D721Med (cell line): ENCODE measurements at places on chromosomes 12 and 14.

GRCh38 chr12:83040339-83040738 is 353.6 kb downstream of the TMTC2 start:
- no peak for DNase-seq

DNA sequence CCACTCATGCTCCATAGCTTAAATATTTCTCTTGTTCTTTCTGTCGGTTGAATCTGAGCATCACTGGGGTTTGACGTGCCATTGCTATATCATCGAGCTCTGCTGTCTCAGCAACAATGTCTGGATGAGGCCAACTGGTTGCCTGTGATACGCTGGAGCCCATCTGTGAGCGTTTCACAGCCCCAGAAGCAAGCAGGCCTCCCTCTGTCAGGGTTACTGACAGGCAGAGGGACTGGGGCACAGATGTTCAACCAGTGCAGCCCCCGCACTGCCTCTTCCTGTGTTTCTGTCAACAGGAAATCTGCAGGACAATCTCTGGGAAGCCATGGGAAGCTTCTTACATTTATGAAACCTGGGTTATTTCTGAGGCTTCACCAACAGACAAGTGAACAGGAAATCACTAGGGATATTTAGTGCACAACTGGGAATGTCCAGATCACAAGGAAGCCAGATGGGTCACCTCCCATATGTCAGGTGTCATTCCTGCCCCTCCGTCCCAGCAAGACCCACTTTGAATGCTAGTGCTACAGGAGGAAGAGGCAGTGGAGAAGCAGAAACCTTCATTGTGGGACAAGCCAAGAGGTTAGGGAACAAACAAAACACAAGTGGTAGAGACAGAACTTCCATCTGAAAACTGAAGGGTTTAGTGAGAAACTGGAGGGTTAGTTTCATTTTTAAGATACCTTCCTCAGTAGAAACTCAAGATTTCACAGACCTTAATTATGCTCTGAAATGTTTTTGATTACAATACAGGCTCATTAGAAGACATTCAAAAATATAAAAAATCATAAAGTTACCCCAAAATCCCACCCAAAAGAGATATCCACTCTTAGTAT is 24.1 kb downstream of the DMAC2L start:
- DNase-seq: peak; percentile 27

DNA sequence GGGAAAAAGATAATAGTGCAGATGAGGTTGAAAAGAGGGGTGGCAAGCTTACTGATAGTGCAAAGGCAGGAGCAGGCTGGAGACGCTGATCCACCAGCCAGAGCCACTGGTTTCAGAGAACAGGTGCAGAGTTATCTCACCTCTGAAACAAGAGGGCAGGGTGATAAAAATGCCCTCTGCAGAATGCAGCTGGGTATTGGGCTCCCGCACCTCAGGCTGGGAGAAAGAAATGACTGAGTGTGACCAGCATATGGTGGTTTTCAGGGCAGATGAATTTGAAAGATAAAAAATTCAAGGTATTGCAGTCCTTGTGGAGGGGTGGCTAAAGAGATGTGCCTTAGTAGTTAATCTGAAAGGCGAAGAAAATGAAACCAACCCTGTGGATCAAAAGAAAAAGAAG is 2.9 kb upstream of the TMEM30B start:
- no peak for DNase-seq

- no peak for DNase-seq
These were observed 15.4 kb upstream of the UBC start for GRCh38 chr12:124929649-124930419.

DNA sequence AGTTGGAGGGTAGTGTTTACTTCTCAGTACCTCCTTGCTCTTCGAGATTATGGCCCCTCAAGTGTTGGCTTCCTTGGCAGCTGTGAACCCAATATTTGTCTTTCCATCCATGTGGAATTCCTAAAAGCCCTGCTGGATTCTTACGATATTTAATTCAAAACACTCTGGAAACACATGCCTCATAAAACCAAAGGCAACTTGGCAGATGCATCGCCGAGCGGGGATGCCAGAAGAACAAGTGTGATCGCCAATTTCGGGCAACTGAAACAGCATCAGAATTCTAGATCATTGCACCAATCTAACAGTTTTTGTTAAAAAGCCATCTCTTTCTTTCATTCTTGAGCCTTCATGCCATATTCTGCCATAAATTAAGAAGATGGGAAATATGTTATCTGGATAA is 934.4 kb downstream of the AACS start:
- DNase-seq: no peak

DNA sequence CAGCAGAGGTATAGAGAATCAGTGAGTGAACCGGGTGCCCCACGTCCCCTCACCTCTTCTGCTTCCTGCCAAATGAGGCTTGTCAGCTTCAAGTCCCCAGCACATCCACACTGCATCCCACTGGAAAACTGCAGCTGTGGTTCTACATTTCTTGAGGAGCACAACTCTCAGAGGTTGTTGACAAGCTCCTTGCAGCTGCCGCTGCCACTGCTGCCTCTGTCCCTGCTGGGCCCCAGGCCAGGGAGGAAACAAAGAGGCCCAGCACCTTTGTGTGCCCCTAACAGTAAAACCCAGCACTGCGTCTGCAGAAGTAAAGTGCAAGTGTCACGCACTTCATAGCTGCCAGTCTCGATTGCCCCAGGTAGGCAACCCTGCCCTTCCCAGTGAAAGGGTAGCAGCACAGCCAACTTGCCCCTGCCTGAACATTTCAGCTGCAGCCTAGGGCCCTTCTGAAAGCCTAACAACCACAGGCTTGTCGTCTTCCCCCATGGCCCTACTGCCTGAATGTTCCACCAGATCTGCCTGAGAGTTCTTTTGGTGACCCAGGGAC is 1162.1 kb upstream of the USP15 start:
- no peak for DNase-seq

DNA sequence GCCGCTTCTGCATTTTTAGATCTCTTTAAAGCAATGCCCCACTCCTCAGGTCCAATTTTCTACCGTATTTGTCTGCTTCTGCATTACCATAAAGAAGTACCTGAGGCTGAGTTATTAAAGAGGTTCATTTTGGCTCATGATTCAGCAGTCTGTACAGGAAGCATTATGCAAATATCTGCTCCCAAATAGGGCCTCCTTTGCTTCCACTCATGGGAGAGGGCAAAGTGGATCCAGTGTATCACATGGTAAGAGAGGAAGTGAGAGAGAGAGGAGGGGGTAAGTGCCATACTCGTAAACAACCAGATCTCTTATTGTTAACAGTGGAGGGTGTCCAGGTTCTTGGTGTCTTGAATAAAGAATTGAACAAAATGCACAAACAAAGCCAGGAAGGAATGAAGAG is 316.1 kb upstream of the SEL1L start:
- no peak for DNase-seq

DNA sequence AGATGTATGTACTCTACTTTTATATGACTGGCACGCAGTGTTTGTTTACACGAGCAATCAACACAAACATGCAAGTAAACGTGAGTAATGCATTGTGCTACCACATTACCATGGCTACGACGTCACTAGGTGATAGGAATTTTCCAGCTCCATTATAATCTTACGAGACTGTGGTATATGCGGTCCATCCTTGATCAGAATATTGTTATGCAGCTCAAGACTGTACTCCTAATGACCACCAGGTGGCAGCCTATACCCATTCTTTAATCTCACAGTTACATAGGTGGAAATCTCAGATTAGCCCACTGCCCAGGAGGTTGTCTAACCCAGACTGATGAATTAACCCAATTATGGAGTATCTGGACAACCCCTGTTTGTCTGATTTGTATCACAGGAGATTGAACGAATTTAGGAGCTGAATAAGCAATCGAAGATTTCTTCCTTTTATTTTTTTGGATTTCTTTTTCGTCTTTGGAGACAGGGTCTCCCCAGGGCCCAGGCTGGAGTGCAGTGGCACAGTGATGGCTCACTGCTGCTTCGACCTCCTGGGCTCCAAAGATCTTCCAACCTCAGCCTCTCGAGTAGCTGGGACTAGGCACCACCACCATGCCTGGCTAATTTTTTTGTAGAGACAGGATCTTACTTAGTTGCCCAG is 8.7 kb upstream of the TESPA1 start:
- DNase-seq: peak; percentile 31

DNA sequence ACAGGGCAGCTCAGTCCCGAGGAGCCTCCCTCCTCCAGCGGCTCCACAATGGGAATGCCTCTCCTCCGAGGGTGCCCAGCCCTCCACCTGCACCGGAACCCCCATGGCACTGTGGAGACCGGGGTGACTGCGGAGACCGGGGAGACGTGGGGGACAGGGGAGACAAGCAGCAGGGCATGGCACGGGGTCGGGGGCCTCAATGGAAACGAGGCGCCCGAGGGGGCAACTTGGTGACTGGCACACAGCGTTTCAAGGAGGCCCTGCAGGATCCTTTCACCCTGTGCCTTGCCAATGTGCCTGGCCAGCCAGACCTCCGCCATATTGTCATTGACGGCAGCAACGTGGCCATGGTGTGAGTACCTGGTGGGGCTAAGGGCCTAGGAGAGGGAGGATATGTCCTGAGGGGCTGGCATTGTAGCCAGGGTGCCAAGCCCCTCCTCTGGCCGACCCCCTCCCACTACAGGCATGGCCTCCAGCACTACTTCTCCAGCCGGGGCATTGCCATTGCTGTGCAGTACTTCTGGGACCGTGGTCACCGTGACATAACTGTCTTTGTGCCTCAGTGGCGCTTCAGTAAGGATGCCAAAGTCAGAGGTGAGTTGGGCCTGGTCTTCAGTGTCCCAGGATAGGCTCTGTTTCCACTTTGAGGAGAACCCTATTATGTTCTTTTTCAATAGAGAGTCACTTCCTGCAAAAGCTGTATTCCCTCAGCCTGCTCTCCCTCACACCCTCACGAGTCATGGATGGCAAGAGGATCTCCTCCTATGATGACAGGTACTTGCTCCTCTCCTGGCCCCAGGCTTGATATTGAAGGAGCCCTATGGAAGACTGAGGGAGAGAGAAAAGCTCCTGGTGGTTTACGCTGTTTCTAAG is 2.7 kb downstream of the KHNYN start:
- DNase-seq: peak; percentile 1

- DNase-seq: no peak
These were observed 108.5 kb downstream of the SLC38A1 start for GRCh38 chr12:46160101-46160980.

DNA sequence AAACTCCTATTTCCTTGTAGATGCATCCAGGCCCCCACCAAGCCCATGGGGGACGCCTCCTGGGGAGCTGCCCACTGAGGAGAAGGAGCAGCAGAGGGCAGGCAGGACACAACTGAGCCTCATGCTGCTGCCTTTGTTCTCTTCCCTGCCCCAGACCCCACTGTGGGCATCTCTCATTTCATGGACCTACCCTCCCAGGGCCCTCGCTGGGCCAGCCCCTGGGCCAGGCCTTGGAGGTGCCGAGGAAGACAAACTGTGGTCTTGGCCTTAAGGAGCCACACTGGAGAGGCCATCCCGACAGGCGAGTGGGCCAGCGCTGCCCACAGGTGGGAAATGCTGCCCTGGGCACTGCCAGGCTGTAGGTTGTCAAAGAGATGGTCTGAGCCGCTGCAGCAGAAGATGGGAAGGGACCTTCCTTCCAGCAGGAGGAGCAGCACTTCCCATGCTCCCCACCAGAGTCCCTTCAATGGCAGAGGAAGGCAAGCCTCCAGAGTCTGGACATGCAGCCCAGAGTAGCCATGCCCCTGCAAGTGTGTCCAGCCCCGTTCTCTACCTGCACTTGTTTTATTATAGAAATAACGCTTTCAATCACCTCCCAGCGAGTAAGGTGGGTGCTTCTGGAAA is 147.4 kb downstream of the BCL11B start:
- DNase-seq: no peak

DNA sequence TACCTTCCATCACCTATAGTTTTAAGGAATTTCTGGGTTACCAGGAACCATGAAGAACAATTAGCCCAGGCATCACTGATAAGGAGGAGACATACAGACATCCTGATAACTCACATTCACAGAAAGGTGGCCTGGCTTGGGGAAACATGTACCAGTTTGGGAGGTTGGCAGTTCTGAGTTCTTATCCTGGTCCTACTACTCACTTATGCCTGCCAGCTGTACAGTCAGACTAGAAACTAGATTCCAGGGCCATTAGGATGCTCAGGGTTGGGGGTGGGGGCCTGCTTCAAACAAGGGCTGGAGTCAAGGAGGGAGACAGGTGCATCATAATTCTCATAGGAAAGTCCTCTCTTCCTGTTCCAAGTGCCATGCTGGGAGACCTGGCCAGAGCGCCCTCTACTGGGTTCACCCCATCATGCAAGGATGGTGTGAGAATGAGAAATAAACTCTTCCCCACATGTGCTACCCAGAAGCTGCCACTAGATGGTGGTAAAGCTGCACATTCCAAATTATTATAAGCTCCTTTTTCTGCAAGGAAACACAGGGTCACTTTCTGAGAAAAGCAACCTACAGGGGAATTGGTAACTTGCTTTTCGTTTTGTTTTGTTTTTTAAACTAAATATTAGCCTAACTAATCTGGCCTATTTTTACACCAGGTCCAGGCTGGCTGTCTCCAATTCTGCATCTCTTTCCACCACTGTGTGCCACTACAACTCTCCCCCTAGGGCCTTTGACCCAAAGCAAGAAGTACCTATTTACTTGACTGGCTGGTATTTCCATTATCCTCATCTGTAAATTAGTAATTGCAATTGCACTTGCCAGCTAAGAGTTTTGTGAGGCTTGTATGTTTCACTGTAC is 14.5 kb downstream of the OAS2 start:
- DNase-seq: peak; percentile 33

GRCh38 chr12:100610666-100611430 is 37.4 kb downstream of the GAS2L3 start:
- DNase-seq: no peak

- no peak for DNase-seq
These were observed 27.3 kb downstream of the VPS37B start for GRCh38 chr12:122868471-122869177.

DNA sequence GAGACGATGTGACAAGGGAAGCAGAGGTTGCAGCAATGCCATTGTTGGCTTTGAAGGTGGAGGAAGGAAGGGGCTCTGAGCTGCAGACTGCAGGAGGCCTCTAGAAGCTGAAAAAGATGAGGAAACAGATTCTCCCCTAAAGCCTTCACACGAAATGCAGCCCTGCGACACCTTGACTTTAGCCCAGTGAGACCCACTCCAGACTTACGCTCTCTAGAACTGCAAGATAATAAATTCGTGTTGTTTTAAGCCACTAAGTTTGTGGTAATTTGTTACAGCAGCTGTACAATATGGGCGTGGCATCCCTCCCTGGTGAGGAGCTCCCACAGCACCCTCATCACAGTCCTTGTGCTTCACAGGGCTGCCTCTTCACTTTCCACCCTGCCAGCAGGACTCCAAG is 53.2 kb downstream of the GOLGA5 start:
- no peak for DNase-seq

GRCh38 chr12:1533205-1533601 is 61.2 kb downstream of the FBXL14 start:
- DNase-seq: no peak

DNA sequence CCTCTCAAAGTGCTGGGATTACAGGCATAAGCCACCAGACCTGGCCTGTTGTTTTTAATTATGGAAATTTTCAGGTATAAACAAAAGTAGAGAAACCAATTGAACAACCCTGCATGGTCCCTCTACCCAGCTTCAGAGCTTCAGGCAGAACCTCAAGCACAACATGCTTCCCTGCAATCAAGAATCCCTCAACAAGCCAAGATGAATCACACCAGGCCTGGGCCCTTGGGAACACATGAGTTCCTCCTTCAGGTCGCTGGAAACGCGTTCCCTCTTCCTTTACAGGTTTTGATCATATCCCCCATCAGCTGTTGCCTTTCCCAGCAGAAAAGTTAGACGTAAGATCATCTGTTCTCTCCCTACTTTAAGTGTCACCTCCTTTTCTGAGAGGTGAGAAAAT is 20.5 kb upstream of the CORO1C start:
- no peak for DNase-seq
